ENCODE measurements at places on chromosomes 4 and X. TPM values are rescaled to one million over a fixed set of nuclear protein-coding genes. Genes with fewer than 3 reads are reported as not detected.
A peak's percentile ranks its signal among the peaks of the same experiment; 100 is the strongest.

GRCh38 chrX:37349221-37350033 lies at the start of gene PRRG1:
Gene PRRG1 (plus strand): TSS chrX:37349364. CDS start chrX:37406250, 56,886 bp downstream.
- peak; percentile 61 for DNase-seq

DNA sequence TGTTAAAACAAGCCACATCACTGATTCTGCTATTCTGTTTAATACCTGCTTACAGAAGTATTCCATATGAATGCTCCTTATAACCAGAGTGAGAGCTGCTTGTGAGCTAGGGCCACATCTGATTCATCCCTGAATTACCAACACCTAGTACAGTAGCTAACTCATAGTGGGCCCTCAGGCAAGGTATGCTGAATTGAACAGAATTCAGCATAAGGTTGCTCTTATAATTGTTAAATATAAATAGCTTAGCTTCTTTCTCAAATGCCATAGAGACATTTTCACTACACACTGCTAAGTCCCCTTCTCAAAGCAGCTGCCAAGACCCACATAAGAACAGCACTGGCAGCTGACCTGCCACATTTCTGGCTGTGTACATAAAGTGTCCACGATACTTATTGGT lies 27.0 kb upstream of the MCF2 start:
- DNase-seq, result no peak

GRCh38 chr4:61531188-61531587 lies 331.1 kb downstream of the ADGRL3 start:
- DNase-seq, result no peak

GRCh38 chr4:11710453-11711093 lies 281.9 kb upstream of the HS3ST1 start:
- no peak for DNase-seq

GRCh38 chrX:82141942-82142341 lies 940.0 kb downstream of the SH3BGRL start:
- no peak for DNase-seq

DNA sequence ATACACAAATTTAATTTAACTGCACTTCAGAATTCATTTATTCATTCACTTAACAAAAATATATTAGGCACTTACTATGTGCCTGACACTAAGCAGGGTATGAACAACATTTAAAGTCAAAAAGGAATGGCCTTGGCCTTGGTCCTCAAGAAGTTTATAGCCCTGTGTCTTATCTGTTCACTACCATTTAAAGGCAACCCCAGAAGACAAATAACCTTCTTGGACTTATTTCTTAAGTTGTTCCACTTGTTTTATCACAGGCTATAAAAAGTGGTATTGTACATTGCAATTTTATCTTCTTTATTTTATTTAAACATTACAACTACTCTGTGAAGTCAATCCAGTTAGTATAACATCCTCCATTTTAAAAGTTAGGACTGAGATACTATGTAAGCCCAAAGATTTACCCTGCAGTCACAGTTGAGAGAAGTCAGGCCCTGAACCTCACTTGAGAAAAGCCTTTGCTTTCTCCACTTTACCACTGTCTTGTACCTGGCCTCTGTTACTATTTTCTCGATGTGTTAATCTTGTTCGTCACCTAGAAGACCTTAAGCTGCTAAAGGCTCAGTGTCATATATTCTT lies 305.6 kb upstream of the DIPK2B start:
- no peak for DNase-seq

DNA sequence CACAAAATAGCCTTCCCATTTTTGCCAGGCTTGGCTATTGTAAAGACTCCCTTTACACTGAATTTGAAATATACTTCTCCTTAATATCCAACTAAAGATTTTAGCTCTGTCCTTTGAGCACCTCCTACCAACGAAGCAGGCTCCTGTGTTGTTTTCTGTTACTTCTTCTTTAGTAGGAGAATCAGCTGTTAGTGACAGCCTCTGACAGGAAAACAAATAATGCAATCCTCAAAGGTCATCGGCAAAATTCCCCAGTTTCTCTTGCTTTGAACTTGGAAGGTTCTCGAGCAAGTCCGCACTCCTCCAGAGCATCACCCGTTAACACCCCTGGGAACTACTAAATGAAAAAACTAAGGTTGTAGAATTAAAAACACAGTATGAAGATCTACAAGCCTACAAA lies 66.9 kb downstream of the MANBA start:
- DNase-seq, result no peak

DNA sequence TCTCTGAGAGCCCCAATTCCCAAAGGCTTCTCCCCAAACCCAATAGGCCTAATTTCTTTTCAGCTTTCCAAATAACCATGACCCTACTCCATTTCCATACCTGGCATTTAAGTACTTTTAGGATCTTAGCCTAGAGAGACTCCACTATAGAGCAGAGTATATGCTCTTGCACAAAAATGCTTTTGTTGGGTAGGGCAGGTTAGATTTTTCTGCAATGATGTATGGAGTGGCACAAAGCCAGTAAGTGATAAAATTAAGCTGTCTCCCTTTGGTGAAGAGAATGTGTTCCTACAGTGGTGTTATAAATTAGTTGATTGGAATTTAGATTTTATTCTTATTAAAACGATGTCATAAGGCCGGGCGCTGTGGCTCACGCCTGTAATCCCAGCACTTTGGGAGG lies 124.9 kb downstream of the INPP4B start:
- no peak for DNase-seq

Gene MAGEA4
- not detected for total RNA-seq

Gene TLR8
- under 0.01 TPM for total RNA-seq

Gene LAS1L
- total RNA-seq, result 13.5 TPM

Gene TMEM154
- total RNA-seq, result under 0.01 TPM

Data from frontal cortex (tissue), 4 donors.